ENCODE measurements at places on chromosomes 16 and 17. TPM values are rescaled to one million over a fixed set of nuclear protein-coding genes. Genes with fewer than 3 reads are reported as not detected.

- H3K27ac ChIP-seq: no peak overlapping the region
- no peaks in the 10 kb centered on the region for H3K27me3 ChIP-seq
- DNase-seq: peak; percentile 93
- H3K4me3 ChIP-seq: peak overlapping the region; percentile 57
- H3K4me1 ChIP-seq: peaks cover 3% of the 10 kb centered on the region
These were observed 12.7 kb upstream of the ALDOA start for GRCh38 chr16:30052671-30053372.

DNA sequence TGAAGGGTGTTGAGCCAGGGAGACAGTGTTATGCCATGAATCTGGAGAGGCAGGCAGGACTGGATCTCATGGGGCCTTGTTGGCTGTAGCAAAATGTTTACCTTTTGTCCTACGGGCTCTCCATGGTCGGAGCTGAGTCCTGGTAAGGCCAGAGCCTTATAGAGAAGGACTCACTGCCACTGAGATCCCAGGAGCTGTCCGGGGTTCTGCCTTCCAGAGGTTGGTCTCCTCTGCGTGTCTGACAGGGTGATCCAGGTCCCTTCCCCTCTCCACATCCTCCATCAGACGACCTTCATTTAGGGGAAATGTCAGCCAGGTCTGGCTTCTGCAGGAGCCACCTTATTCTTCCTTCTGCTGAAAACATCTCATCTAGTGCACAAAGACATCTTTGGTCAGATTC, 285.2 kb upstream of the N4BP1 start:
- H3K36me3 ChIP-seq: no peaks in the 10 kb centered on the region
- no peak overlapping the region for H3K27ac ChIP-seq
- H3K4me1 ChIP-seq: no peaks in the 10 kb centered on the region
- no peak overlapping the region for H3K4me3 ChIP-seq
- no peak for DNase-seq
- H3K27me3 ChIP-seq: no peaks in the 10 kb centered on the region

- peak overlapping the region; percentile 90 for H3K4me3 ChIP-seq
- DNase-seq: no peak
- no peaks in the 10 kb centered on the region for H3K36me3 ChIP-seq
- H3K27ac ChIP-seq: no peak overlapping the region
These were observed 998 bp downstream of the ACD start for GRCh38 chr16:67658849-67659674.

- H3K27me3 ChIP-seq: no peaks in the 10 kb centered on the region
- H3K27ac ChIP-seq: no peak overlapping the region
- no peaks in the 10 kb centered on the region for H3K4me1 ChIP-seq
- no peaks in the 10 kb centered on the region for H3K36me3 ChIP-seq
- no peak for DNase-seq
These were observed 182.4 kb downstream of the TOX3 start for GRCh38 chr16:52364500-52364899.

- DNase-seq: no peak
- no peak overlapping the region for H3K27ac ChIP-seq
- peaks cover 5% of the 10 kb centered on the region for H3K4me1 ChIP-seq
- no peaks in the 10 kb centered on the region for H3K36me3 ChIP-seq
- H3K4me3 ChIP-seq: no peak overlapping the region
These were observed 1.8 kb upstream of the QPRT start for GRCh38 chr16:29676989-29677785.

DNA sequence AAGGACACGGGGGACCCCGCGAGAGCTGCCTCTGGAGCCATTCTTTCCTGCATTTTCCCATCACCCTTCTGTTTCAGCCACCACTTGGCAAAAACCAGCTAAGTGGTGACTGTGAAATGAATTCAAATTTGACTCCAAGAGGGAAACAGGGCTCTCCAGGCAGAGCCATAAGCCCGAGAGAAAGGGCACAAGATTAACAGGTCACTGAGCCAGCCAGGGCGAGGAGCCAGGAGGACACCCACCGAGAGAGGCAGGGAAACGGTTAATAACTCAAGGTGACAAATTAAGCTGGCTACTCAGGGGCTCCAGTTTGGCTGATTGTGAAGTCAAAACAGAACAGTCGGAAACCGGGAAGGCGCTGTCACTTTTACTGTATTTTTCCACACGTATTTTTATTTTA, 67.8 kb upstream of the SOX9 start:
- no peaks in the 10 kb centered on the region for H3K27me3 ChIP-seq
- H3K4me1 ChIP-seq: no peaks in the 10 kb centered on the region
- no peak overlapping the region for H3K4me3 ChIP-seq
- DNase-seq: no peak
- H3K27ac ChIP-seq: no peak overlapping the region

- no peak for DNase-seq
- no peaks in the 10 kb centered on the region for H3K36me3 ChIP-seq
- no peaks in the 10 kb centered on the region for H3K27me3 ChIP-seq
- H3K4me3 ChIP-seq: no peak overlapping the region
- no peak overlapping the region for H3K27ac ChIP-seq
These were observed 63.9 kb downstream of the MYO1D start for GRCh38 chr17:32813021-32813420.

DNA sequence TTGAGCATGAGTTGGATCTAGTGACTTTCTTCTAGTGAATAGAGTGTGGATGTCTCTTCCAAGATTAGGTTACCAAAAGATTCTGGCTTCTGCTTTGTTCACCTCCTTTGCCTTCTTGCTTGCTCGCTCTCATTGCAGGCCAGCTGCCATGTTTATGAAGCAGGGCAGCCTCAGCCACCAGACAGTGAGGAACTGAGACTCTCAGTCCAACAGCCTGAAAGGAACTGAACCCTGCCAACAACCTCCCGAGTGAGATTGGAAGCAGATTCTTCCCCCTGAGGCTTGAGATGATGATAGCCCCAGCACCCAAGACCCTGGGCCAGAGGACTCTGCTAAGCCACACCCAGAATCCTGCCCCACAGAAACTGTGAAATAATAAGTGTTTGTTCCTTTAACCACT, 48.4 kb downstream of the NOG start:
- no peak for DNase-seq
- H3K27ac ChIP-seq: no peak overlapping the region
- no peaks in the 10 kb centered on the region for H3K27me3 ChIP-seq
- no peaks in the 10 kb centered on the region for H3K4me1 ChIP-seq

DNA sequence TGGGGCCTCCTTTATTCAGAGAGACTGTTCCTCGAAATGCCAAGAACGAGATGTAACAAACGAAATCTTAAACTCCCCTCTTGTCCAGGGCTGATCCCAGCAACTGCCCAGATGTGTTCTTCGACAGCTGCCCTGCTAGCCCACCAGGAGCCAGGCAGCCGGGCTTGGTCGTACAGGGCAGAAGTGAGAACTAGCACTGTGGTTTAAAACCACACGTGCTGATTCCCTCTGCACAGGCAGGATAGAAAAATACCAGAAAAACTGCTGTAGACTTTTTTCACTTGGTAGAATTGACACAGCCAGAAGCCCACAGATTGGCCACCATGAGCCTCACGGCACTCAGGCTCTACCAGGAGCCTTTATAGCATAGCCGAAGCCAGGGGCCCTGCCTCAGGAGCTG, 33.1 kb downstream of the PLD6 start:
- no peak overlapping the region for H3K27ac ChIP-seq
- H3K4me1 ChIP-seq: no peaks in the 10 kb centered on the region

DNA sequence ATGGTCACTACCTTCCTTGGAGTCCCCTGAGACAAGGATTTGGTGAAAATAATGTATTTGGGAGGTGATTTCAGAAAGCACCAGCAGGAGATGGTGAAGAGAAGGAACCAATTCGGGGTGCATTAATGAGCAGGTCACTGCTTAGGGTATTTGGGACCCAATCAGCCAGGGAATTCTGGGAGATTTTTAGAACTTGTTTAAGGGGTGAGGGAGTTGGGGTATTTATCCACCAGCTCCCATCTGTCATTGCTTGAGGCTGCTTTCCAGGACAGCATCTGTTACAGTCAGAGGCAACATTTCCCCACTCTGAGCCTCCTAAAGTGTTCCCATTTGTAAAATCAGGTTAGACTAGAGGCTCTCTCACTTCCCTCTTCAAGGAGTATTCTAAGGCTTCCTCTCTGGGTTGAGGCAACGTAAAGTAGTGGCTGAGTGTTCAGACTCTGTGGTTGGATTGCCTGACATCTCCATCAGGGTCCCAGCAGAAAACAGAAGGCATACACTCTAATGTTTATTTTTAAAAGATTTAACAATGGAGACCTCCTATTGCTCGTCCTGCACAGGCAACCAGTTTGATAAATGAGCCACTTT, 60.9 kb downstream of the CLEC19A start:
- H3K36me3 ChIP-seq: no peaks in the 10 kb centered on the region
- H3K4me3 ChIP-seq: no peak overlapping the region
- H3K4me1 ChIP-seq: no peaks in the 10 kb centered on the region

- H3K4me3 ChIP-seq: no peak overlapping the region
- H3K27ac ChIP-seq: peak overlapping the region; percentile 41
- H3K27me3 ChIP-seq: no peaks in the 10 kb centered on the region
- peaks cover 24% of the 10 kb centered on the region for H3K4me1 ChIP-seq
- DNase-seq: peak; percentile 88
These were observed 29.4 kb upstream of the MTSS2 start for GRCh38 chr16:70715055-70715858.

DNA sequence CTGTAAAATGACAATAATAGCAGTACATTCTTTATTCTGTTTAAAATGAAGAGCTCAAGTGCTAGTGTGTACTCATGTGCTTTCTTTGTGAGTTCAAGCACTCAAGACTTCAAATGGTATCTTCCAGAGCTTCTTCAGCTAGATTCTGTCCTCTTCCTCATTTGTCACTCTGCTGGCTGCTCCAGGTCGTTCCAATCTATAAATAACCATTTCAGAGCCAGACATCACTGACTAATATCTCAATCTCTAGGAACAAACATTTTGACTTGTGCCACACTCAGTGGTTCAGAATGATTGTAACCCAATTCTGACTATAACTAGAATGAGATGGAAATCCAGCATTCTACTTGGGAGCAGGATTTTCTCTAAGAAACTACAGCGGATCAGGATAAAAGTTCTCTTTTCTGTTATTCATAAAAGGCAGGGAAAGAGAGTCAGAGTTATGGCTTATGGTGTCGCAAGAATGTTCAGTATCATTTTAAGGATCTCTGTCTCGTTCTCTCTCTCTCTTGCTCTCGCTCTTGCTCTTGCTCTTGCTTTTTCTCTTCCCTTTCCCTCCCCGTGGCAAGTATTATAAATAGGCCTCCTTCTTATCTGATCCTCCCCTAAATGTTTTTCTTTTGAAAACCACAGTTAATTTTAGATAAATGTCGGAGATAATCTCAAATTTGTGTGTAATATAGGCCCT, 116.3 kb upstream of the MAF start:
- H3K36me3 ChIP-seq: no peaks in the 10 kb centered on the region
- no peak overlapping the region for H3K4me3 ChIP-seq
- H3K27ac ChIP-seq: peak overlapping the region; percentile 11
- peaks cover 7% of the 10 kb centered on the region for H3K4me1 ChIP-seq

DNA sequence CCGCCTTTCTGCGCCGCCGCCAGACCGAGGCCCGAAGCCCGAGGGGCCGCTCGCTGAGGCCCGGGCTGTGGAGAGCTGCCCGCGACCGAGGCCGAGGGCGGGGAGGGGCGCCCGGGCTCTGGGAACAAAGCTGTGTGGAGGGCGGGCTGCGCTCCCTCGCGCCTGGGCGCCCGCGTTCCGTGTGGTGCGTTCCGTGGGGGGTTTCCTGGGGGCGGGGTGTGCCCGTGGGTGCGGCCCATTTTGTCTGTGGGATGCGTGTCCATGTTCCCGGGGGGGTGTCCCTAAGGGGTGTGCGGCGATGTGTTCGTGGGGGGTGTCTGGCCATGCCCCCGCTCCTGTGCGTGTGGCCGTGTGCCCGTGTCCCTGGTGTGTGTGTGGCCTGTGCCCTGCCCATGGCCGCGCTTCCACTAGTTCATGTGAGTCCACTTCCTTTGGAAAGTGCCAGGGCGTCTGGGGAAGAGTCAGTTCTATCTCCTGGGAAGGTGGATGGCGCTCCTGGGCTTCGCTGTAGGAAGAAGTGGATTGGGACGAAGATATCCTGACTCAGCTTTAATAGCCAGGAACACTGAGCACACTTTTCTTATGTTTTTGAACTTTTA, 520 bp downstream of the JPT2 start:
- no peaks in the 10 kb centered on the region for H3K36me3 ChIP-seq
- no peak overlapping the region for H3K27ac ChIP-seq
- H3K4me3 ChIP-seq: peak overlapping the region; percentile 70
- H3K27me3 ChIP-seq: no peaks in the 10 kb centered on the region

GRCh38 chr17:37212179-37212578, 163.6 kb upstream of the C17orf78 start:
- H3K4me3 ChIP-seq: no peak overlapping the region
- DNase-seq: no peak
- H3K27ac ChIP-seq: no peak overlapping the region
- no peaks in the 10 kb centered on the region for H3K4me1 ChIP-seq
- H3K27me3 ChIP-seq: no peaks in the 10 kb centered on the region

- no peak for DNase-seq
- H3K4me3 ChIP-seq: no peak overlapping the region
- no peaks in the 10 kb centered on the region for H3K27me3 ChIP-seq
- no peaks in the 10 kb centered on the region for H3K4me1 ChIP-seq
These were observed 32.7 kb upstream of the MON1B start for GRCh38 chr16:77158293-77158692.

DNA sequence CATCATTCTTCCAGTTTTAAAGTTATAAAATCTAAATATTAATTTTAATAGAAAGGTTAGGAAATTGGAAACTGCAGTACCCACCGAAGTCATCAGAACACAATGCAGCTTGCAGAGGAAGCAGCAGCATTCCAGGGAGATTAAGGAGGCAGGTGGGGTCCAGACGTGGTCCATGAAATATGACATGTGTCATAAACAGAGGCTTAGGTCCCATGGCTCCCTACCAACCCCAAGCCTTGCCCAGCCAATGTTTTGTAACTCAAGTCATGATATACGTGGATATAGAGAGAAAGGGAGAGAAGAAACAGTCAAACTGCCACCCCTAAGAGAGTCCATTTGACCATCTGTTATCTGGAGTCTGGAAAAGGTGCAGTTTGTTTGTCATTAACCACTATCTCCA, 670.0 kb downstream of the TOX3 start:
- no peaks in the 10 kb centered on the region for H3K36me3 ChIP-seq
- DNase-seq: no peak
- H3K4me1 ChIP-seq: no peaks in the 10 kb centered on the region

Gene UTS2R
- not detected for total RNA-seq

Gene HS3ST6
- not detected for total RNA-seq

Gene KRT12
- total RNA-seq: not detected

Gene MYLK3
- total RNA-seq: 1.1 TPM

Gene TOB1
- total RNA-seq: 28.6 TPM
